ENCODE measurements at places on chromosomes 4 and X.

- DNase-seq, result no peak
These were observed 72.9 kb downstream of the WDR19 start for GRCh38 chr4:39255266-39255665.

DNA sequence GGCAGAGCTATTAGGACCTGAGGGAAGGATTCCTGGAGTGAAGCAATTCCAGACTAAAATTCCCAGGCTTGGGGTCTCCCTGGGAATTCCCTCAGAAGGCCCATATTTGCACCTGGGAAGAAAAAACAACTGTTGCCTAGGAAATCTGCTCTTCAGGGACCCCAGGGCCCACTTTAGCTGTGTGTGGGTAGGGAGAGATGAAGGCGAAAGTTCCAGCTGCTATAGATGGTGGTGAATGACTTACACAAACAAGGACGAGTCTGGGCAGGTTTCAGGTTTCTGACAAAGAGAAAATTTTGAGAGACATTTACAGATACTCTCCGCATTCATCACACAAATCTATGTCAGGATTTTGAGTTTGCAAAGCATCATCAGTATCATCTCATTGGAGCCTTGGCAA lies 126.1 kb downstream of the GPC3 start:
- no peak for DNase-seq

DNA sequence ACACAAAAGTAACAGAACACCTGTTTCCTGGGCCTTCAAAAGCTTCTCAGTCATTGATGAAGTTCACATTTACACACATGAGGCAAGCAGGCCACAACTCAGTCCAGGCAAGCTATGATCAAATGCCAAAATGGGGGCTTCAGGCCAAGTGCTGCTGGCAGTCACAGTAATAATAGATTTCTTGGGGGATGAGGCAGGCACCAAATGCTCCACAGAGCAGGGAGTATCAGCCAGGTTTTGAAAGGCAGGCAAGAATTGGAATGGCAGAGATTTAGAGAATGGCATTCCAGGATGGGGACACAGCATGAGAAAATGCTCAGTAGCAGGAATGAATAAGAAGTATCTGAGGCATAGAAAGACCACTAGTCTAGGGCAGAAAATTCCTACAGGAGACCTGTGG lies 52.8 kb downstream of the GRIA3 start:
- DNase-seq, result peak; percentile 38

DNA sequence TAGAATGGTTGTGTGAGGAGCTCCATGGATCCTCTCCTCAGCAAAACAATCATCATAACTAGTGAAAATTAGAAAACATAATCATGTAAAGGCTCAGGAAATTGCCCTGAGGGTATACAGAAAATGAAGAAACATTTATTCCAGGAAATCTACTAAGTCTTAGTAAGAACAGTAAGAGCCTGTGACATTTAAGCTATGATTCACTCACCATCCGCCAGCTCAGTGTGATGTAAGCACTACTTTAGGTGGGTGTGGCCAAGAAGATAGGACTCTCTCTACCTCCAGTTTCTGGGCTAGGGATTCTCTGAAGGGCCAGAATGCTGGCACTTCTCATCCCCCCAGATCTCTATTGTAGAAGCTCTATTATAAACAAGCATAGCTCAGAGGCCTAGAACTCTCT lies 147.5 kb downstream of the DLG3 start:
- no peak for DNase-seq

GRCh38 chrX:65757943-65758342 lies 90.5 kb downstream of the MSN start:
- no peak for DNase-seq

GRCh38 chrX:43655151-43656004 lies 721 bp upstream of the MAOA start:
- DNase-seq, result peak; percentile 53

DNA sequence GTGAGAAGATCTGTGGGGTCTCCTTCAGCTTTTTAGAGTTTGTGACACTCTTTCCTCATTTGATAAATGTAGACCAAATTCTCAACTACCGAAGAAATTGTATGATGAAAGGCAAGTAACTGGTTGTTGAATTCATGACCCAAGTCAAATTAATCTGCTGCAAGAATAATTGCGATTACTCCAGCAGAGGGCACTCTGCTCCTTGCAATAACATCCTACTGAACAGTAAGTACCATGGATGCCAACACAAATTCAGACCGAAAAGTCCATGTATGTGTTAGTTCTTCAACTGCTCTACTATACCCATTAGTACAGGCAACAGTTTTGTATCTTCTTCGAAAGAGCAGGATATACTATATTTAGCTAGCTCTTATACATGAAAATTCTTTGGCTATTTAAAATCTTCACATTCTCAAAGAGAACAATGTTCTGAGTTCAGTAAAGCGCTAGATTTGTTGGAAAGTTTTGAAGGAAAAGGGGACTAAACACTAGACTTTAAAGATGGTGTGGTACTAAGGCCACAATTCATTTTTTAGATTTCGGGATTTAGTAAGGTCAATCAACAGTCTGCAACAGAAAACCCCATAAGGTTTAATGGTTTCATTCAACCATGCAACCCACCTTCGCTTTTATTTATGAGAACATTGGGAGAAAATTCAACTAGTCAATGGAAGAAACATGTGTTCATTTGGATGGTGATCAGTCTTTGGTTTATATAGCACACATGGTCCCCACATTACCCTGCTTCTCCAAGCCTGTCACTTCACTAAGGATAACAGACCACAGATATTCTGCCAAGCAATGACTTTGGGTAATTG lies 105.4 kb upstream of the TBC1D9 start:
- peak; percentile 84 for DNase-seq

Data from femur (tissue), 1 donor.